Activated T-cell treated with anti-CD3 and anti-CD28 coated beads, Interleukin-2, amount 50 U/mL, for 24 hours (primary cell): ENCODE measurements at places on chromosomes 1 and 21.

DNA sequence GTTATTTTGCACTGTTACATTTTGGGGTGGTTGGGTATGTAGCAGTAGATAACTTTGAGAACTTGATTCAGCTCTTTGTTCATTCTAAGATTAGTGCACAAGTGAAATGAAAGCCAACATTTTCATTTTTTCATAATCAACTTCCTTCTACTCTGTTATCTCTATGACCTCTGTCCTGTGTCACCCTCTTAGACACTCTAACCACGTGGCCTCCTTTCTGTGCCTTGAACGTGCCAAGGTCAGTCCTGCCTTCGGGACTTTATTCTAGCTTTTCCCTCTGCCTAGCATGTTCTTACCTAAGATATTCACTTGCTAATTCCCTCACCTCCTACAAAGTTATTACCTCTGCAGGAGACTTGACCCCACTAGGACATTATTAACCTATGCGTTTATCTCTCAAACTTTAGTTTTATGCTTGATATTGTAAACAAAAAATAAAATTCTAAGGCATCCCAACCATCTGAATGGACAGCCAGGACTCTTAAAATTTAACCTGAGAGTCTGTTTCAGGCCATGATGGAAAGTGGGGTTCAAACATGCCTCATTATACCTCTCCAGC, 19.2 kb upstream of the EDEM3 start:
- DNase-seq = no peak

- DNase-seq = no peak
Measured at GRCh38 chr1:14599183-14599791, 802 bp downstream of the KAZN start.

- DNase-seq = no peak
Measured at GRCh38 chr1:203265541-203265940, 36.1 kb upstream of the CHIT1 start.

DNA sequence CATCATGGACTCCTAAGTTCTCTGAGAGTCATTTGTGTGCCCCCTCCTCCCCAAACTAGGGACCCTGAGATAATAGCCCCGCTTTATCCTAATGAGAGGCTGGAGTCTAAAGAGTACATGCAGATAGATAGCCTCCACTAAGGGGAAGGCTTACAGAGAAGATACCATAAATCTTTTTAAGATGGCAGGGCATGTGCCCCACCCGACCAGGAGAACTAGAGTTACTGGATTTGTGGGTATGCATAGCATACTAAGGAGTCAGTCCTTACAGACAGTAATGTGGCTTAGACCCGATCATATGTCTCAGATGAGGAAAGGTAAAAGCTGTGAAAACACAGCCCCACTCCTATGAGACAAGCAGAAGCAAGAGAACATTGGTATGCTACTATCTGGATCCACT, 25.7 kb upstream of the PKN2 start:
- no peak for DNase-seq

GRCh38 chr1:15123270-15123669, 30.3 kb upstream of the TMEM51 start:
- DNase-seq = no peak

GRCh38 chr1:85360730-85361493, 84.5 kb upstream of the BCL10 start:
- no peak for DNase-seq

- no peak for DNase-seq
Measured at GRCh38 chr1:184958554-184959353, 15.6 kb downstream of the NIBAN1 start.

GRCh38 chr1:159917533-159918351, 7.6 kb downstream of the TAGLN2 start:
- no peak for DNase-seq

DNA sequence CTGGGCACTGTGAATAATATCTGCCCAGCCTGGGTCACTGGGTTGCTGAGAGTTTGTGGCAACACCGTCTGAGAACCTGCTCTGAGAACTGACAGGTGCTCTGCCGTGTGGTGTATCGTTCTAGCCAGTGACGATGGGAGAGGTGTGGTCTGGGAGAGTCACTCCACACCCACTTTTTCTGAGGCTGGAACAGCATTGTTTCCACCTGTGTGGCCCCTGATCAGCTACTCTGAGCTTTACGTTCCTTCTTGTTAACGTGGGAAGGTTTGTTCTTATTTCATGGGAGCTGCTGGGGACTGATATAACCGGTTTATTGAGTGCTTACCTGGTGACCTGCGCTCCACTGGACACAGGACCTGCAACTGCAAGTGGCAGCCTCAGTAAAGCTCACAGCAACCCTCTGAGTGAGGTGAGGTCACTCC, 34.8 kb upstream of the TENT5C start:
- DNase-seq = no peak

GRCh38 chr1:228005511-228006033, 1.2 kb upstream of the WNT3A start:
- DNase-seq = peak; percentile 29

DNA sequence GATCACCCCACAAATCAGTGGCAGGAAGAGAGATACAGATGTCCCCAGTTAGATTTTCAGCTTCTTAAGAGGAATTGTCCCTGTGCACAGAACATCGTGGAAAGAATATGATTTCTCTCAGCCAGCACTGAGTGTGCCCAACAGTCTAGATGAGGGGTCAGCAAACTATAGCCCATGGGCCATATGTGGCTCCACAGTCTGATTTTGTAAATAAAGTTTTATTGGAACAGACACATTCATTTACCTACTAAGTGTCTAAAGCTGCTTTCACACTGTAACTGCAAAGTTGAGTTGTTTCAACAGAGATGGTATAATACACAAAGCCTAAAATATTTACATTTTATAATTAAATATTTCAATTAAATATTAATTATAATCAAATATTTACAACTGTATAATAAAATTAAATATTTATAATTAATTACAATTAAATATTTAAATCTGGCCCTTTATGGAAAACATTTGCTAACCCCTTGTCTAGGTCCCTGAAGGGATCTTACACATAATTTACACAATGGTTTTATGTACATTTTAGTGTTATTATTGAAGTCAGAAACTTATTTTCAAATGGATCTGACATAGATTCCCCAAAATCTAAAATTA, 407.6 kb downstream of the PTPRU start:
- no peak for DNase-seq

DNA sequence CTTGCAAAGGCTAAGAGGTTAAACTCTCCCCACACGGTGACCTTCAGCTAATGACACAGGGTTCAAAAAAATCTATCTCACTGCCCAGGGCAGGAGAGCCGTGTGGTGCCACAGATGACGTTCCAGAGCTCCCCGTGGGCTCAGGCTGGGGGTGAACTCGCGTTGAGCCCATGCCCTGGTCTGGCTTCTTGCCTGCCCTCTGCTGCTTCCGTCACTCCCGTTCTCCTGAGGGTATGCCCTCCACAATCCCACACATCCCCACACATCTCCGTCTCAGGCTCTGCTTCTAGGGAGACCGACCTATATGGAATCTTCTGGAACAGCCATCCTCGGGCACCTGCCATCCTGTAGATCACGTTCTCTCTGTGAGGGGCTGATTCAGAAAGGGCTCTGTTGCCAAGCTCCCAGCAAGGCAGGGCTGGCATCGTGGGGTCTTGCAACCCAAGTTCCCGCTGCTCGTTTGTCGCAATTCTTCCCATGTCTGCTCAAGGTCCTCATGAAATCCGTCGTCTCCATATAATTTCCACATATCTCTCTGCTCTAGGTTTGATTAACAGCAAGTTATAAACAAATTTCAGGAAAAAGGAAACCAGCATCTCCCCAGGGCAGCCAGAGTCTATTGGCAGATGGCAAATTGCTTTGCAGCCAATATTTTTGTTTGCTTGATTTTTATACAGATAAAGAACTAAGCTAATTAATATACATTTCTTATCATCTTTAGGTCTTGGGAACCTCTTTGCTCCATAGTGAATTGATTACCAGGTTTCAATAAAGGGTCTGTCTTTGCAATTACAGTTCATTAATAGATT, 278.2 kb downstream of the PTPRU start:
- no peak for DNase-seq

GRCh38 chr1:171644805-171645483, 7.5 kb downstream of the MYOC start:
- peak; percentile 68 for DNase-seq

GRCh38 chr1:81681114-81681513, 119.6 kb upstream of the ADGRL2 start:
- DNase-seq = no peak

GRCh38 chr1:162233066-162233465, 143.6 kb downstream of the SPATA46 start:
- DNase-seq = no peak

- no peak for DNase-seq
Measured at GRCh38 chr21:25967181-25967900, 203.2 kb downstream of the APP start.

- no peak for DNase-seq
Measured at GRCh38 chr21:34715518-34715917, 46.7 kb downstream of the CLIC6 start.
